ENCODE measurements at places on chromosomes 13 and 19. TPM values are rescaled to one million over a fixed set of nuclear protein-coding genes. Genes with fewer than 3 reads are reported as not detected.
A peak's percentile ranks its signal among the peaks of the same experiment; 100 is the strongest.

Gene ZNF296
- not detected for total RNA-seq

DNA sequence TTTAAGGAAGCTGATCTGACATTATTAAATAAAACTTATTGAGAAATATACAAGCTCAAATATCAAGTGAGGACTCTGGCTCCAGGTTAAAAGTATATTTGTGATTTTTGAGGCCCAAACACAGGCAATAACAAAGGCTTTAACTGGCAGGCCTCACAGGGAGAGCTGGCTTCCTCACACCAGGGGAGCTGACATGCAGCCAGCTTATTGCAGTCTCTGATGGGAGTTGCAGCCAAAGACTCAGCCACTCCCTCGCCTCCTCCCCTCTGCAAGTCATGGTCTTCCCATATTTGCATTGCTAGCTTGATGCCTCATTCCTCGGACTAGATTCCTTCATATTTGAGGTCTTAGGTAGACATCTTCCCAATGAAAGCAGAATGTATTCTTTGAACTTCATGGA lies 647.1 kb upstream of the SLITRK6 start:
- no peak for ATAC-seq

GRCh38 chr13:76470991-76471390 lies 415.2 kb downstream of the KCTD12 start:
- no peak for ATAC-seq

DNA sequence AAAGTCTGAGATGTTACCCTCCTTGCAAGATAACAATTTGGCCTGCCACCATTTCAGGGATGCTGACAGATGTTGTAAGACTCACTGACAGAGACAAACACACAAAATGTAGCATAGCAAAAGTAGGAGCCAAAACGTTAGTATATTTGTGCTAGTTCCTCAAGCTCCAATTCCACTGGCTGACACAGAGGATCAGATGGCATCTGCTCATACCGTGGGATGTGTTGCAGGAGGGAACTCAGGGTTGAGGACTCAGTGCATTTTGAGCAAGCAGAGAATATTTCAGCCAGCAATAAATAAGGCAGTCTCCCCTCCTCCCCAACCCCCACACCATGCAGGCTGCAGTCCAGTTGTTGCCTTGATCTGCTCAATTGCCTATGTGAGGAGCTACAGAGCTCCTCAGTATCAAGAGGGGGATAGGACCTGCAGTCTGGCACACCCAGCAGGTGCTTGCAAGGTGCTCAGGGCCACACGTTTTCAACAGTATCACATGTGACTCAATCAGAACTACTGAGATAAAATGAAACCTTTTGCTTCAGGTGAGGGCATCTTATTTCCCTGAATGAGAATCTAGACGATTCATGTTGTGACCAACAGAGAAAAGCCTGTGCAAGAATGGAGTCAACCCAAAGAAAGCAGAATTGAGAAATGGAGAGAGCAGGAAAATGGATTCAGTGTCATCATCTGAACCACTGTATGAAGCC lies 23.6 kb upstream of the LRCH1 start:
- ATAC-seq: no peak

Gene ZNF773
- 10.4 TPM for total RNA-seq

Gene COG6
- 10.5 TPM for total RNA-seq

Gene TGFBR3L
- total RNA-seq: 4.5 TPM

Gene SPINT2
- total RNA-seq: 2.1 TPM

DNA sequence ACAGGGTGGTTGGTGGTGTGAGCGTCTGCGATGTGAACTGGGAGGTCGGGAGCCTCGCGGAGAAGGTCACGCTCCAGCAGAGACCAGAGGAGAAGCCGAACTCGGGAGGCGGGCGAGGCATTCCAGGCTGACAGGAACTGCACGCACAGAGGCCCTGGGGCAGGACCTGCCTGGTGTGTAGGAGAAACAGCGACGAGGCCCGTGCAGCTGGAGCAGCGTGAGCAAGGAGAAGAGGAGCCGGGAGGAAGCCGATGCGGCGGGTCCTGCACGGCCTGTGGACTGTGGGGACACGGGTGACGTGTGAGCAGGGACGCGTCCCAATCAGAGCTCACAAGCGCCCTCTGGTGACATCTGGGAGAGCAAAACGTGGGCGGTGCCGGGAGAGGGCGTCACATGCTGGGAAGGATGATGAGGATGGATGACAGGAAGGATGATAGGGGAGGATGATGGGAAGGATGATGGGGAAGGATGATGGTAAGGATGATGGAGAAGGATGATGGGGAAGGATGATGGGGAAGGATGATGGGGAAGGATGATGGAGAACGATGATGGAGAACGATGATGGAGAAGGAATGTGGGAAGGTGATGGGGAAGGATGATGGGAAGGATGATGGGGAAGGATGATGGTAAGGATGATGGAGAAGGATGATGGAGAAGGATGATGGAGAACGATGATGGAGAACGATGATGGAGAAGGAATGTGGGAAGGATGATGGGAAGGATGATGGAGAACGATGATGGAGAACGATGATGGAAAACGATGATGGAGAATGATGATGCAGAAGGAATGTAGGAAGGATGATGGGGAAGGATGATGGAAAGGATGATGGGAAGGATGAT lies 16.1 kb upstream of the MADCAM1 start:
- peak; percentile 90 for ATAC-seq

DNA sequence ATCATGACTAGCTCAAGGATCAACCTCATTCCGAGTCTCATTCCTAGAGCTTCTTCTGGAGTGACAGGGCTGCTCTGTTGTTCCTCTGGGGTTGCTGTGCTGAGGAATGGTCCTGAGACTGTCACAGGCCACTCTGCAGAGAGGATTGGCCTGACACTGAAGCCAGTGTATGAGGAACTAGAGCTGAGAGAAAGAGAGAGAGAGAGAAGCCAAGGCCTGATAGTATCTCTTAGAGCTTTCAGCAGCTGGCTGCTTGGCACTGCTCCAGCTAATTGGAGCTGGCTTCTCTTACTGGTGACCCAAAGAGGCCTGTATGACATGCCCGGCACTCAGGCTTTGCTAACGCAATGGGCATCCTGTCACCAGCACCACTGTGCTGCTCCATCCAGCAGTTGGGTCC lies 73.4 kb upstream of the FLT1 start:
- no peak for ATAC-seq

DNA sequence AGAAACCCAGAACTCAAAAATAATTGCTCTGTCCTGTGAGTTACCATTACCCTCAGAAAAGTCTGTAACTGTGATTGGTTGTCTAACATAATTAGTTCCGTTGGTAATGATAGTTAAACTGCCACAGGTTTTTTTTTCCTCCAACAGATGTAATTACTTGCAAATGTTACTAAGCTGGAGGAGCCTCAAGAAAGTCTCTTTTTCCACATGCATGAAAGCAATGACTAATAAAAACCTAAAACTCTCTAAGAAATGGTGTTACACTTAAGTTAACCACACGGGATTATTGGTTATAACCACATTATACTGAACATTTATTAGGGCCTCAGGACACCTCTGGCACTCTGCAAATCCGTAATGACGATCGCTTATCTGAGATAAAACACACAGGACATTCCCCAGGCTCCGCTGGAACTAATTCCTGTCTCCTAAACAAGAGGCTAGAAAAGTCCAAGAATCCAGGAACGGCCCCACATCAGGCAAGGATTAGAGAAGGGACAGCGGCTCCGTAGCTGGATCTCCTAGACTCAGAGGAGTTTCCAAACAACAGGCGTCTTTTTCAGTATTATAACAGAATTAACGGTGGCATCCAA lies 753 bp downstream of the ZNF235 start:
- ATAC-seq: no peak

- no peak for ATAC-seq
Measured at GRCh38 chr19:30781519-30781918, 409.3 kb downstream of the ZNF536 start.

DNA sequence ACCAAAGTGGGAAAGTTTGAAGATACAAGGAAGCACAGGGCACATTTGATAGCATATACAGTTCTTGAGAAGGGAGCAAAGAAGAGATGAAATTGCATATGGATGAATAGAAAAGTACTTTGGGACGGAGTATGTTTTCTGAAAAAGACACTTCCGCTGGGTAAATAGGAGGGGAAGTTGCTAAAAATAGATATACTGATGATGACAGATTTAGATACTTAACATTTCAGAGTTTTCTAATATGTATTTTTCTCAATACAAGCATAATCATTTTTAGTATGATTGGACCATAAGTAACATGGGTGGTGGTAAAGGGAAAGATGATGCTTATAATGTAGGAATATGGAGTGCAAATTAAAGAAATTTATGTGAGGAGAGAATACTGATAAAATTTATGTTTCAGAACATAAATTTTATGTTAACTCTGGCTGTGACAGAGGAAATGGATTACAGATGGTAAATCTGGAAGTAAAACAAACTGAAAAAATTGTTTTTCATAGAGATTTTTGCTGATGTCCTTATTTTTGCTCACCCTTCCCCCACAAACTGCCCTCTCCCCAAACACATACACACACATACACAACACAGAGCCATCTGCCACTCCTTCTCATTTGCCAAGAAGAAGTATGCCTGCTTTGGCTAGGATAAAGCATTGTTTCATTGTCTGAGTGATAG lies 583.9 kb upstream of the MIR17HG start:
- ATAC-seq: no peak

- no peak for ATAC-seq
Measured at GRCh38 chr13:67052550-67053490, 177.3 kb downstream of the PCDH9 start.

- no peak for ATAC-seq
Measured at GRCh38 chr13:75691183-75691582, 55.1 kb downstream of the LMO7 start.

- no peak for ATAC-seq
Measured at GRCh38 chr19:50728084-50728737, 5.0 kb downstream of the CLEC11A start.

Gene STOML3
- not detected for total RNA-seq

- no peak for ATAC-seq
Measured at GRCh38 chr13:20272588-20273171, 40.6 kb upstream of the GJB6 start.

GRCh38 chr13:99636728-99637353 lies 135.6 kb downstream of the TM9SF2 start:
- ATAC-seq: no peak

Gene CRX
- total RNA-seq: not detected

DNA sequence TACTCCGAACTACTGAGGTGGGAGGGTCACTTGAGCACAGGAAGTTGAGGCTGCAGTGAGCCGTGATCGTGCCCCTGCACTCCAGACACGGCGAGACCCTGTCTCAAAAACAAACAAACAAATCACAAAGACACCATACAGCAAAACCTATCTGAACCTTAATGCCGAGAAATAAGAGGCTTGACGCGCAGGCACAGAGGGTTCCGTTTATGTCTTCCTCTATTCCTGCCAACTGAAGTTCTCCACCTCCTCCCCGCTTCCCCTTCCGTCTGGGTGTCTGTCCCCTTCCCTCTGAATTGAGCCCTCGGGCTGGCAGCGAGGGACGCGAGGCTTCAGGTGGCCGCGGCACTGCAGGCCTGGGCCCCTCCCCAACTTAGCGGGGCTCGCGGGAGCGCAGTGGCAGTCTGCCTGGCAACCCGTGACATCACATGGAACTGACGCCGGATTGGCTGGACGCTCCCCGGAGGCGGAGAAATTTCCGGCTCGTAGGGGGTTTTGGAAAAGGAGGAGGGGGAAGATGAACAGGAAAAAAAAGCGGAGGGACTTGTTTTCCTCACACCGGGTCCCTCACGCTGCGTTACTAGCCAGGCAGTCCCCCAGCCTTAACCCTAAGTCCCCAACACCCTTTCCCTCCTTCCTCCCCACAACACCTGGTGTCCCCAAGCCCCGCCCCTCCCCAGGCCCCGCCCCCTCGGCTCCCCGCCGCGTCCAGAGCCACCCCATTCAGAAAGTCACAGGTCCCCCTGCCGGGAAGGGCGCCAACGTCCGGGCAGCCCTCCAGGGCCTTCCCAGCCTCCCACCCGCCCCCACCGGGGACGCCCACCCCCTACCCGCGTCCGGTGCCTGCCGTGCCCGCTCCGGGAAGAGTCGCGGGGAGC lies 1.1 kb upstream of the MYBPC2 start:
- peak; percentile 88 for ATAC-seq

GRCh38 chr13:99132295-99132835 lies 68.3 kb upstream of the UBAC2 start:
- ATAC-seq: no peak

Gene WDR88
- not detected for total RNA-seq

DNA sequence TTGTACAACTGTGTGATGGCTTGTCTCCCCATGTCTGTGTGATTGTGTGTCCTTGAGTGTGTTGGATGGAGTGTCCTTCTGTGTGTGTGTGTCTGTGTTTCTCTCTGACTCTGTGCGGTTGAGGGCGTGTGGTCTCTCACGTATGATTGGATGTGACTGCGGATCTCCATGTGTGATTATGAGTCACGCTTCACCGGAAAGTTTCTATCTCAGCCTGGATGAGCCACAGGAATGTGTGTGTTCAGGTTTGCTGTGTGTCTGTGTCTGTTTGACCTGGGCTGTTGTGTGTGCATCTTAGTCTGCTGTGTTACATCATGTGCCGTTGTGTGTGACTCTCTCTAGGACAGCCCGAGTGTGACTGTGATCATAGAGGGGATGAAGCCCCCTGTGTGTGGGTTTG lies 15.5 kb upstream of the ZNF835 start:
- ATAC-seq: no peak

Gene ZNF136
- total RNA-seq: 8.7 TPM

DNA sequence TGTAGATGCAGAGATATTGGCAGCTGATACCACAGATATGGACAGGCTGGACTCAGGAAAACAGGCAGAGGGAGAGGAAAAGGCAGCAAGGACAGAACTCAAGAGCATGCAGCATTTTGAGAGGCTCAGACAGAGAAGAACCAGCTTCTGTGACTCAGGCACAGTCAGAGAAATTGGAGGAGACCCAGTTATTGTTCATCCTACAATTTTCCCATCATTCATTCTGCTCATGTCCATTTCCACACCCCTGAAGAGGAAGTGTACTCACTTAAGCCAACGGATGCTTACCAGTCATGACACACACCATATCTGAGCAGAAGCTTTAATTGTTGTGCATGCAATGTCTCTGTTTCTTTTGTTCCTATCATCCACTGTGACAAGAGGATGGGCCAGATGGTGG lies 359.8 kb upstream of the HTR2A start:
- no peak for ATAC-seq

- no peak for ATAC-seq
Measured at GRCh38 chr13:44591316-44591715, 15.2 kb upstream of the TSC22D1 start.

Gene LIG4
- 14.0 TPM for total RNA-seq

GRCh38 chr19:20612711-20613316 lies 47.2 kb upstream of the ZNF737 start:
- ATAC-seq: no peak

- no peak for ATAC-seq
Measured at GRCh38 chr19:493391-494170, 2.7 kb upstream of the MADCAM1 start.

DNA sequence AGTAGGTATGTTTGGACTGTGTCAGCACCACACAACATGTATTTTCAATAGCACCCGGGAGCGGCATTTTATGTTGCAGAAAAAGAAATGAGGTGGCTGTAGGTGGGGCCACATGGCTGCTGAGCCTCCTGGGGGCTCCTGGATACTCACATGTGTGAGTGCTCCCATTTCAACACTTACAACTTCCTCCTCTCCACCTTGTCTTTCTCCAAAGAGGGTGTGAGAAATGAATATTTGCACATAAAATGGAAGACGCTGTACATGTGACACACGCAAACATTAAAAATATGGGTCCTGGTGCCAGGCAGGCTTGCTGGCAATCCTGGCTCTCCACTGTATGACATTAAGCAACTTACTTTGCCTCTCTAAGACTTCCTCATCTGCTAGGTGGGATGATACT lies 222.1 kb downstream of the DCLK1 start:
- ATAC-seq: no peak

Gene GAPDHS
- total RNA-seq: not detected

GRCh38 chr13:61084988-61085387 lies 330.7 kb downstream of the PCDH20 start:
- ATAC-seq: no peak

Gene RNF17
- total RNA-seq: 0.42 TPM

GRCh38 chr13:24280720-24281119 lies 28.7 kb upstream of the C1QTNF9 start:
- no peak for ATAC-seq

Data from gastroesophageal sphincter (tissue), 4 donors.